ENCODE measurements at places on chromosomes 5 and 9.

DNA sequence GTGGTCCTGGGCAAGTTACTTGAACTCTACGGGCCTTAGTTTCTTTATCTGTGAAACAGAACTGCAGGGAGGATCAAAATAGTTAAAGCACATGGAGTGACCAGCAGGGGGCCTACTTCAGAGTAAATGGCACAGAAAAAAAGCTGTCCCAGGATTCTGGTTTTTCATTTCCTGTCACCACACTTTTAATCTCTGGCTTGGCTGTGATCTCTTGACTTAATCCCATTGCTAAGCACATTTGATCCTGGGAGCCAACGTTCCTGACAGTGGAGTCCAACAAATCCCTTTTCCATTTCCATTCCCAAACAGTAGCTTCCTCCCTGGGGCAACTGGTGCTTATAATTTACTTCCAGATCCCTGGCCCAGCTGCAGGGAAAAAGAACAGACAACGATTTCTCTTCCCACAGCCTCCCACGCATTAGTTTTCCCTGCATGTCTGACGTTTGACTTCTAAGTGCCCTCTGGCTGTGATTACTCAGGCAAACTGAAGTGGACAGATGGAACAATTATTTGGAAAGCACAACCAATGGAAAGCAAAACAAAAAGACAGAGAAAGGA, 136.5 kb upstream of the STK32A start:
- peak; percentile 9 for DNase-seq

DNA sequence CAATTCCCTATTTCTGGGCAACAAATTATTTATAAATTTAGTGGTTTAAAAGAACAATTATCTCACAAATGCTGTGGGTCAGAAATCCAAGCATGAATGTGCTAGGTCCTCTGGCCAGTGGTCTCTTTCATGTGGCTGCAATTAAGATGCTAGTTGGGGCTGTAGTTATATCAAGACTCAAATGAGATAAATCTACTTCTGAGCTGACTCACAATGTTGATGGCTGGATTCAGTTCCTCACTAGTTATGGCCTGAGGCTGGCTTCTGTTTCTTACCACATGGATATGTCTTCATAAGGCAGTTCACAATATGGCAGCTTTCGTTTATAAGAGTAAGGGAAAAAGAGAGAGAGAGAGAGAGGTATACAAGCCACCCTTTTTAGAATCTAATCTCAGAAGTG, 717.0 kb downstream of the PRELID2 start:
- DNase-seq = no peak

DNA sequence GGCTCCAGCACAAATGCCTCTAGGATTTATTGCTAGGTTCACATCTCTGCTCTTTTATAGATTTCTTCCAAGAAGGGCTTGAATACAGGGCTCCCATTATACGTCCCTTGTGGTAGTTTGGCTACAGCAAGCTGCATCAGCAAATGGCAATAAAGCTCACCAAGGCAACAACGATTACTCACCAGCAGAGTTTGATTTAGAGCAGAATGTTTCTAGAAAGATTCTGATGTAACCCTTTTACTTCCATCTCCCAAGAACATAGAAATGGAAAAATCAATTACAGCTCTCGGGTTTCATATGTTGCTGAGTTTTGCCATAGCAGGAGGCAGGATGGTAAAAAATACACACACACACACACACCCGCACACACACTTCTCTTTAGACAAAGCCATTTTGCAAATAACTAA, 124.2 kb upstream of the TNPO1 start:
- DNase-seq = no peak

DNA sequence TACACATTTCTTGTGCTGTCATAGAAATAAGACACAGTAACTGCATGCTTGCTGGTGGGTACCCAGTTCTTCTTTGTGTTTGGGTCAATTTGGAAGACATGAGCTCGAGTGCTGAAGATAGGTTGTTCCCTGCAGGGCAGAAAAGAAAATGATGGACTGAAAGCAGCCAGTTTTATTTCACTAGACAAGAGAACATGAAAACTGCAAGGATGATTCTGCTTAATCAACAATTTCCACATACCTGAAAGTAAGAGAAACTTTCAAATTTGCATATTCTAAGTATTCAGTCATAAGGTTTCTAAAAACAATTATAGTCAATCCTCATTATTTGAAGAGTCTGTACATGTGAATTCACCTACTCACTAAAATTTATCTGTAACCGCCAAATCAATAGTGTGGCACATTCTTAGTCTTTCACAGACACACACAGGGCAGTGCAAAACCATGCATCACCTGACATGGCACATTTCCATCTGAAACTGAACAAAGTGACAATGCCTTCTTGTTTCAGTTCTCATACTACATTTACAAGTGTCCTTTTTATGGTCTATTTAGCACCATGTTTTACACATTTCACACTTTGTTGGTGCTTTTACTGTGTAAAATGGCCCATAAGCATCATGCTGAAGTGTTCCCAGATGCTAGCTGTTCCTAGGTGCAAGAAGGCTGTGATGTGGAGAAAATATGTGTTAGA, 56.9 kb downstream of the HOMER1 start:
- DNase-seq = no peak

GRCh38 chr5:65127161-65127901, 354.4 kb downstream of the ADAMTS6 start:
- DNase-seq = no peak

- DNase-seq = no peak
Observed at GRCh38 chr5:69042500-69042899, 51.3 kb upstream of the SLC30A5 start.

- no peak for DNase-seq
Observed at GRCh38 chr9:28293369-28294090, 720.2 kb upstream of the C9orf72 start.

- no peak for DNase-seq
Observed at GRCh38 chr5:95471487-95471886, 80.3 kb downstream of the FAM81B start.

DNA sequence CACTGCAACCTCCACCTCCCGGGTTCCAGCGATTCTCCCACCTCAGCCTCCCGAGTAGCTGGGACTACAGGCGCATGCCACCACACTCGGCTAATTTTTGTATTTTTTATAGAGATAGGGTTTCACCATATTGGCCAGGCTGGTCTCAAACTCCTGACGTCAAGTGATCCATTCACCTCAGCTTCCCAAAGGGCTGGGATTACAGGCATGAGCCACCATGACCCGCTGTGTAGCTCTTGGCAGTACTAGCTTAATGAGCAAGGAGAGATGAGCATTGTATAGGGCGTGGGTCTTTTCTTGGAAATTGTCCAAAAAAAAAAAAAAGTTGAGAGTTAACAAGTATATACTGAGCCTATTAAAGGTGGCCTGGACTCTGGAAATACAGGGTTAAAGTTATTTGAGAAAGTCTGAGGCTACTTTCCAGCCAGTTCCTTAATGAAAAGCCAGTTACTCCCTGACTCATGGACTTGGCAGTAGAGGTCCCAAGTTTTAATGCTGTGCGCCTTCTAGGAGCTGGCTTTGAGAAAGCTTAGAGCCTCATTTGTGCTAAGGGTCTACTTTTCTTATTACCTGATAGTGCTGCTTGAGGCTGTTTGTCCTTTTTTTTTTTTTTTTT, 4.2 kb upstream of the FGF18 start:
- DNase-seq = no peak

- DNase-seq = no peak
Observed at GRCh38 chr9:1929722-1930244, 85.4 kb upstream of the SMARCA2 start.

GRCh38 chr5:120538149-120538548, 74.0 kb downstream of the PRR16 start:
- no peak for DNase-seq

DNA sequence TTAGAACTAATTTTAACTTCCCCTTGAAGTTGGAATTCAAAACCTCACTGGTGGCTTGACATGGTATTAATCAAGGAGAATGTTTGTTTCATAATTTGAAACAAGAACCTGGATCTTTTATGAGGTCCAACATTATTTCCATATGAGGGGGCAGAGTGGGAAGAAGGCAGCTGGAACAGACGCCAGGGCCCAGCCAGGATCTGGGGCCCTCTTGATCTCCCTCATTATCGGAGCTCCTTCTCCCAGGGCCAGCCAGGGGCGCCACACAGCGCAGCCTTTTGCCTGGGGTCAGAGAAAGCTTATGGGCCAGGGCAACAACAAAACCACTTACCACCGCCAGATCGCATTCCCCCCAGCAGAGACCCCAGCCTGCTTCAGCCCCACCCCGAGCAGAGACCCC, 27.1 kb upstream of the NKD2 start:
- DNase-seq = no peak

DNA sequence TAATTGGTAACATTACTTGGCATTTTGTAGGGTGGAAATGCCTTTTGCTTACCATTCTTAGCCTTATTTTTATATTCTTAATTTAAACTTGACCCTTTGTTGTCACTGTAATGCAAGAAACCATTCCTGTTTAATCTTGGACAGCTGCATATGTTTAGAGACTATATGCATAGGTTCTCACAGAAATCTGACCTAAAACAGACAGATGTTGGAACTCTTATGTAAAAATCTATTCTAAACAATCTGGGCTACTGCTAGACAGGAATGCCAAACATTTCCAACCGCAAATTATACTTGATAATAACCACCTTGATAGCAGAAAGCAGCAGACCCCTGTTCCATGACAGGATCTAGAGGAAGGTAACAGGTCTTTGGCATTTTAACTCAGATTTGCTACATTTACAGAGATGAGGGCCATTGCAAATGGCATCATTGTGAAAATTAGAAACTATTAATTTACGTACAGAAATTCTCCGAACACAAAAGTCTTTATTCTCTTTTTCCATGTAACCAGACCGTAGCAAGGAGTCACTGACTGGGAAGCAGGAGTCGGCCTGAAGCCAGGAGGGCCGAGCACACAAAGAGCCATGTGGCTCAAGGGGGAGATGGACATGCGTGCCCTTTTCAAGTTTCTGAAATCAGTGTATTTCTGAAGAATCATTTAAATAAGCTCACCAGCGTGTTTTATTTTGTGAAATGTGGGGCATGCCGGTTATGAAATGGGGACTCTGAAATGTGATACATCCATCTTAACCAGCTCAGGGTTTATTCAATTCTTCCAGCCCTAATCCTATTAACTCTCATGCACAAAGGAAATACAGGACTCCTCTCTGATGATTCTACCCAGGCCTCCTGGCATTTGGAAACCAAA, 139.3 kb downstream of the AOPEP start:
- no peak for DNase-seq

- peak; percentile 86 for DNase-seq
Observed at GRCh38 chr9:136644343-136644592, 18.4 kb upstream of the EGFL7 start.

DNA sequence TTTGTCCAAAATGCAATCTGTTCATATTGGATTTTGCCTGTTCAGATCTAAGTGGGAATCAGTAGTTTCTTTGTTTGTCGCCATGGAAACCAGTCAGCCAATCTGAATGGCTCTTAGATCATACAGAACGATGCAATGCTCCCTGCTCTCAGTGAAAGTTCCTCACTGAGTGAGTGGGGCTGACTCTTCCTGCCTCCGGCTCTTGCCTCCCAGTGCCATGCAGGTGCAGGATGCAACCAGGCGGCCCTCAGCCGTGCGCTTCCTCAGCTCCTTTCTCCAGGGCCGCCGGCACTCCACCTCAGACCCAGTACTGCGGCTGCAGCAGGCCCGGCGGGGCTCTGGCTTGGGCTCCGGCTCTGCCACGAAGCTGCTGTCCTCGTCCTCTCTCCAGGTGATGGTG, at the start of gene PTPDC1:
PTPDC1 (plus strand) TSS at position 151 of the 400 bp plus-strand sequence; CDS start at position 218, 67 bp downstream.
- no peak for DNase-seq

GRCh38 chr5:142874540-142874939, 104.4 kb downstream of the ARHGAP26 start:
- no peak for DNase-seq

GRCh38 chr9:335373-335772, 120.7 kb downstream of the DOCK8 start:
- DNase-seq = no peak

GRCh38 chr5:43985411-43985810, 382.4 kb downstream of the NNT start:
- DNase-seq = no peak

DNA sequence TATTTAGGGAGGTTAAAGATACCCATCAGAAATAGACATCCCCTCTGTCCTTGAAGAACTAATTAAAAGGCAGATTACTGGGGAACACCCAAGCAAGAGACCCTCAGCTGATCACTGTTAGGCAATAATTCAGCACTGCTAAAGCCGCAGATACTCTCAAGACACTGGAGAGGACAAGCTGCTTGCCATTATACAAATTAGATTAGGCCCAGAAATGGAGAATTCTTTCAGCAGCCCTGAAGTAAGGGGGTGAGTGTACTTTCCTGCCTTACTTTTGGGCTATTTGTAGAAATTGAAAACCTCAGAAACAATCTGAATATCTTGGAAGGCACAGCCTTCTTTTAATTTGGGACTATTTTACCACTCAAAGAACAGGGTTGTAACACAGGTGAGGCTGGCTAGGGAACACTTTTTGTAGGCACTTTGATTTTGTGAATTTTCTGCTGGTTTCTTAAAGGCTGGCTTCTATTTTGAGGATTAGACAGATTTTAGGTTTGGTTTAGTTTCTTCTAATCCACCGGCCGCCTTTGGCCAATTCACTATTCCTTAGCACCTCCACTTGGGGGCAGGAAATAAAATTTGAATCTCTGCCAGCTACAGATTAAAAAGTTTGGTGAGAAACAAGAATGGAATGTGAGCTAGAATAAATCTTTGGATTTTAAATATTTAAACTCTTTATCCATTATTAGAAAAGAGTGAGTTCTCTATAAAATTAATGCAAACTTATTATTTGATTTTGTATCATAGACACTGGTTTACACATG, 106.0 kb downstream of the SMARCA2 start:
- DNase-seq = no peak

DNA sequence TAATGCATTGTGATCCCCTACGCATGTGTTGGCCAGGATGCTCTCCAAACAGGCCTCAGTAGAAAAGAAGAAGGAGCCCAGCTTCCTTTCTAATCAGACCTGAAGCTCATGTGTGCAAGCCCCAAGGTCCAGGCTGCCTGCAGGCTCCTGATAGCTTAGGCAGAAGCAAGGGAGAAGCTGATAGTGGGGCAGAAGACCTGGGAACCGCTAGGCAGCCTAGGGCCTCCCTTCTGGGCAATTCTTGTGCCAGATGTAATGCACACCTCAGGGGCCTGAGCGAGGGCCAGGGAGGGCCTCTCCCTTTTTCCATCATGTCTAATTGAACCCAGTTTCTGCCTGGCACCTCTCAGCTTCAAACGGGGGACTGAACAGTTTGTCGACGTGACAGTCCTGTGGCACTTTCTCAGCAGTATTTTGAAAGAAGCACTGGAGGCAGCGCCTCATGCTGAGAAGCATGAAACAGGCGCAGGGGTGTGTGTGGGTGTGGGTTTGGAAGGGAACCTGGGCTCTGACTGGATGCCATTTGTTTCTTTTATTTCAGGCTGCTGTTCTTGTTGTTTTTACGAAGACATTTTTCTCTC, 212.8 kb downstream of the PIK3R1 start:
- DNase-seq = no peak

Measured in inflammatory macrophage treated with lipopolysaccharide for 1 hour (primary cell).